ENCODE measurements at places on chromosomes 5 and 9. TPM values are rescaled to one million over a fixed set of nuclear protein-coding genes. Genes with fewer than 3 reads are reported as not detected.

Gene CPEB4
- 178 TPM for total RNA-seq

Gene TYRP1
- total RNA-seq = 32.8 TPM

Gene RORB
- 3.2 TPM for total RNA-seq

Gene TIGD6
- 3.3 TPM for total RNA-seq

Gene PCDHGB2
- total RNA-seq = 5.4 TPM

DNA sequence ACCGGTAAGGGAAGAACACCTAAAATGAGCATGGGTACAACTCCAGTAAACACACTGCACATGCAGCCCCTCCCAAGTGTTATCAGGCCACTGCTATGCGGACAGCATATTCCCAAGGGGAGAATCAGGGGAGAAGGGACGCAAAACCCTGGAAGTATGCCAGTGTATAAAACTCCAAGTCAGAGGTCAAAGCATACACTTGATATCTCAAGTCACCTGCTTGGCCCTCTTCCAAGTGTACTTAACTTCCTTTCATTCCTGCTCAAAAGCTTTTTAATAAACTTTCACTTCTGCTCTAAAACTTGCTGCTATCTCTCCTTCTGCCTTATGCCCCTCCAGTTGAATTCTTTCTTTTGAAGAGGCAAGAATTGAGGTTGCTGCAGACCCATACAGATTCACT is 408.1 kb downstream of the HTR1A start:
- DNase-seq = no peak

DNA sequence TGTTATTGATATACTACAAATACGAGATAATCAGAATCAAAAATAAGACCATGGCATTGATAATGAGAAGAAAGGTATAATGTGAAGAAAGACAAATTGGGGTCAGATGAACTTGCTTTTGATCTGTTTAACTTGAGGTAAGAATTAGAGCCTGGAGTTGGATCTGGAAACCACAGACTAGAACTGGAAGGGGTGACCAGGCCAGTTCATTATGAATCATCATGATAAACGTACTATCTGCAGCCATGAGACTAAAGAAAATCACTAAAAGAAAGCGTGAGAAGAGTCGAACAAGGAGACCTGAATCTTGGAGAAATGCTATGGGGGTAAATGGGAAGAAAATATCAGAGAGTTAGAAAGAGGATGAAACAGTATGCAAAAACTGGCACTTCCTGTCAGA is 967.5 kb downstream of the NR2F1-AS1 start:
- no peak for DNase-seq

DNA sequence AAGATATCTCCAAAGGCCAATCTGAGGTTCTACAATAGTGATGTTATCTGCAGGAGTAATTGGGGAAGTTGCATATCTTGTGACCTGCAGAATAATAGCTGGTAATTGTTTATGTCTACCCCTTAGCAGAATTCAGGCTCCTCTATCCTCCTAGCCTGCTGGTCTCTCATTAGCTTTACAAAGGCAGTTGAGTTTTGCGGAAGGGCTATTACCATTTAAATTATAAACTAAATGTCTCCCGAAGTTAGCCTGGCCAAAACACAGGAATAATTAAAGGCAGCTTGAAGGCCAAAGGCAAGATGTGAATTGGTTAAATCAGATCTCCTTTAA is 168.7 kb downstream of the TTC39B start:
- no peak for DNase-seq

- no peak for DNase-seq
Measured at GRCh38 chr5:173970878-173971650, 17.9 kb upstream of the C5orf47 start.

DNA sequence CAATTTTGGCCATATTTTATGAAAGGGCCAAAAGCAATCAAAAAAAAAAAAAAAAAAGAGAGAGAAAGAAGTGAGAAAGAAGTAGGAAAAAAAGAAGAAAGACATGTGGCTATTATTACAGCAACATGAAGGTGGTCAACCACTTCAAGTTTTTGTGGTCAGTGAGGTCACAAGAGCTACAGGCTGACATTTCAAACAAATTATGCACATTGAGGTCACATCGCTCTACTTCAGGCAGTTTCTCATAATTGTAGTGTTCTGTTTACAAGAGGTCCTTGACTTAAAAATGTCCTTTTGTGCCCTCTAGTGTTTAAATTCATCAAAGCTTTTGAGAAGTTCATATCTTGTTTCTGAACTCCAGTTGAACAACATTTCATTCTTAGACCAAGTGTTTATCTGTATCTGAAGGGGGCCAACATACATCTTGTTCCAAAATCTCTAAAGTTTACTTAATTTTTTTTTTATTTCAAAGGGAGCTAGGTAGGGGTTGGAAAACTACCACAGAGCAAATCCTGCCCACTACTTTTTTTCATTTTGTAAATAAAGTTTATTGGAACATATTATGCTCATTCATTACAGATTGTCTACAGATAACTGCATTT is 513.1 kb downstream of the PDE4D start:
- DNase-seq = no peak

DNA sequence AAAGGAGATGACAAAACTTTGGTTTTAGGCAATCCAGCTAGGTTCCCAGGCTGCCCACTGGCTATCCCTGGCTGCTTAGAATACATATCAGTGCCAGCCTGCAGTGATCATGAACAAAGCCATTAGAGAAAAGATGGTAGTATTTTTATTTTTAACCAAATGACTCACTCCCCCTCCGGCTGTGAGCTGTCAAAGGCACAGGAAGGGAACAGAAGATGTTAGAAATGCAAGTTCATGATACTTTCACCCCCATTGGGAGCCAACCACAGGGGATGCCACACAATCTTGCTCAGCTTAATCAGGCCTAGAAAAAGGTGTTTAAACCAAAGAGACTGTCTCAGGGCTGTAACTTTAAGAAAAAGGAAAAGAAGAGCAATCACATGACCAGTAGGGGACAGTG is 70.3 kb upstream of the ASTN2 start:
- DNase-seq = no peak

- no peak for DNase-seq
Measured at GRCh38 chr5:149210225-149210624, 61.4 kb upstream of the AFAP1L1 start.

DNA sequence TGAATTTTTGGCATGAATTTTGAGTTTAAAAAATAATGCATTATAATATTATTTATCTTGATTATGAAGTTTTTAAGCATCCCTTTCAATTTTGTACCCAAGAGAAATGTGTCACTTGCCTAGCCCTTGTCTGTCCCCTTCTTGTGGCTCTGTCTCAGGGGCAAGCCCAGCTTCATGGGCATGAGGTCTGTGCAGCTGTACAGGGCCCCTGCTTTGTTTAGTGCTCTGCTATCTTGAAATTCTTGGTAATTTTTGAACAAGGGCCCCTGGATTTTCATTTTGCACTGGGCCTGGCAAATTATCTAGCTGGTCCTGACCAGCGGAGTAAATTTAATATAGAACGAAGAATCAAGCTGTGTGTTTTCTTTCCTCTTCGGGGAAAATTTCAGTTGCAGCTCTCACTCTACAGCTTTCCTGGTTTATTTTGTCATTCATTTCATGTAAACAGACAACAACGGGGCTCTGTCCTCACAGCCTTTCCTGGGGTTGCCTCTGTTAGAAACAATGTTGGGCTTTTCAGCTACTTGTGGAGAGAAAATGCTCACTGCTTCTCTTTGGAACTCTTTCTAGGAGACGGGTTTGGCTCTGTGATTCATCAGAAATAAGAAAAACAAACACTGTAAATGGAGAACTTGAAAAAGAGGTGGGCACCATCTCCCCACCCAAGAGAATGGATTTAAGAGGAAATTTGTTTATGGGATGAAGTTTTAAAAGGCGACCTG is 41.1 kb downstream of the LIX1 start:
- DNase-seq = no peak

DNA sequence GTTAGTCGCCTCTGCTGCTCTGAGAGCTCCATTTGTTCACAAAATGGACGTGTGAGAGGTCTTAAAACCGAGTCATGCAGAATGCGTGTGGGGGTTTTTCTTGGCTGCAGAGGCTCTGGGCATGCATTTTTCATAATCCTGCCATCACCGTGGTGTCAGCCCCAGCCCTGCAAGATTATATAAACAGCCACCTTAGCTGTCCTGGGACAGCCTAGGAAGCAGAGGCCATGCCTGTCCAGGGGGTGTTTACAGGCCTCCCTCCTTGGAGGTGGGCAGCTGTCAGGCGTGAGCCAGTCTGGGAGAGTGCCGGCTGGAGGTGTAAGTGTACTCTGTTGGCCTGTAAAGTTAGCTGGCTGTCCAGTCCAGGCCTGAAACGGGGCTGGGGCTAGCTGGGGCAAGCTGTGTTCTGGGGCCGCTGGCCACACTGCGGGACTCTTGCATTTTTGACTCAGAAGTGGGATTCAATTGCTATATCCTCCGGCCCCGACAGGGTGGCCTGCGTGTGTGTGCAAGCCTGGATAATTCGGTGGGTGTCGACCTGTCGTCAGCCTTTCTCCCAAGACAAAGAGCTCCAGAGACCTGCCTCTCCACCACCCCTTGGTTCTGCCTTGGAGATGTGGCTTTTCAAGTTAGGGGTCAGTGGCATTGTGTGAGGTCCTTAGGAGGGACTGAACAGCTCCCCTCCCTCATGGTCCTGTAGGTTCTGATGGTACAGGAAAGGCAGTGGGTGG is 2.4 kb downstream of the WNK2 start:
- no peak for DNase-seq

GRCh38 chr5:146796911-146797310 is 81.6 kb downstream of the PPP2R2B start:
- no peak for DNase-seq

DNA sequence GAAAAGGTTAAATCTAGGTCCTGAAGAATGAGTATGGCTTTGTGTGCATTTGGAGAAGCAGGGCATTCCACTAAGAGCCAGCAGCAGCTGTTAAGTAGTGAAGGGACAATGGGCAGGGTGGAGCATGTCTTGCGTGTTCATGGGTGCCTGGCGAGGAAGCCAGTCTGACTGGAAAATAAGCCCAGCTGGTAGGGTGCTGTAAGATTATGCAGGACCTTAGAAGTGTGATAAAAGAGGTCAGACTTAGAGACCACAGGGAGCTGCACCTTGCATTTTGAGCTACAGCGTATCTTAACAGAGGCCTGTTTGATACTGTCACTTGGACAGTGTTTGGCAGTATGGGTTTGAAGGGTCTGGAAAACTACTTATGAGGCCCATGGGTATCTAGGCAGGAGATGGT is 131.7 kb upstream of the ELL2 start:
- no peak for DNase-seq
